ENCODE measurements at places on chromosomes 4 and X. TPM values are rescaled to one million over a fixed set of nuclear protein-coding genes. Genes with fewer than 3 reads are reported as not detected.
A peak's percentile ranks its signal among the peaks of the same experiment; 100 is the strongest.

Gene MAGIX
- 0.72 TPM for total RNA-seq

Gene HS6ST2
- not detected for total RNA-seq

Gene CDKN2AIP
- 16.8 TPM for total RNA-seq

Gene AMTN
- not detected for total RNA-seq

- H3K27me3 ChIP-seq: no peaks in the 10 kb centered on the region
- H3K4me1 ChIP-seq: no peaks in the 10 kb centered on the region
- no peak overlapping the region for H3K27ac ChIP-seq
- DNase-seq: no peak
- no peak overlapping the region for H3K4me3 ChIP-seq
Measured at GRCh38 chr4:108982402-108983185, 219.7 kb upstream of the ETNPPL start.

DNA sequence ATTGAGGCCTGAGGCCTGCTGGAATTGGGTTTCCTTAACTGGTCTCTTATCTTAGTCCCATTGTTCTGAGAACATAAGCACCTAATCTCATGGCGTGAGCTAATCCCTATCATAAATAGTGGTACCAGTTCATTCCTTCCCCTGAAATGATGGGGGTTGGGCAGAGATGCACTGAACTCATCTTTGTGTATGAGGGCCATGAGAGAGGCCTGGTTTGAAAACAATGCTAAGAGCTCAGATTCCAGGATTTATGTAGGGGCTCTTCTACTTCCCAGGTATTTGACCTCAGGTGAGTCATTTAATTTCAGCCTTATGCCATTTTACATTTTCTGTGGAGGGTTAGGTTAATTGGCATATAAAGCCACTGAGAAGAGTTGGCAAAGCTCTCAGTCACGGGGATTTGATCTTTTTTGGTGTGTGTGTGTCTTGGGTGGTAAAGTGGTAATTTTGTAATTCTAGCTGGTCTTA, 4.4 kb downstream of the RBM3 start:
- DNase-seq: no peak
- peaks cover 9% of the 10 kb centered on the region for H3K4me1 ChIP-seq
- H3K27ac ChIP-seq: no peak overlapping the region
- H3K36me3 ChIP-seq: peaks cover 26% of the 10 kb centered on the region

GRCh38 chr4:45062935-45063545, 336.7 kb upstream of the GNPDA2 start:
- H3K27me3 ChIP-seq: no peaks in the 10 kb centered on the region
- H3K36me3 ChIP-seq: no peaks in the 10 kb centered on the region
- no peak for DNase-seq
- no peak overlapping the region for H3K4me3 ChIP-seq

DNA sequence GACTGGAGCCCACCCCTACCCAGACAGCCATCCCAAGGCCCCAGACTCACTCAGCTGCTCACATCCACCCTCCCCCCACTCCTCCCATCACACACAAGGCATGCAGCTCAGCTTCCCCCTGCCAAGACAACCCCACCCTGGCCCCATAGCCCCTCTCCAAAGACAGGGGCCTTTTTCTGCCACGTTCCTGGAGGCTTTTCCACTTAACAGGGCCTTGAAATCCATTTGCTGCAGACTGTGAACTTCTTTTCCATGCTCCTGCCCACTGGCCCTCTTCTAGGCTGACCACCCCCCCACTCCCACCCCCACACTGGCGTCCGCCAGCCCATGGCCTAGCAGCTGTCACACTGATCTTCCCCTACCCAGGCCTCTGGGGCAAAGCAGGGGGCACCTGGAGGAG, 76.0 kb downstream of the PJA1 start:
- DNase-seq: no peak
- H3K4me1 ChIP-seq: peaks cover 3% of the 10 kb centered on the region
- peaks cover 43% of the 10 kb centered on the region for H3K27me3 ChIP-seq
- no peaks in the 10 kb centered on the region for H3K36me3 ChIP-seq

- no peak overlapping the region for H3K4me3 ChIP-seq
- no peaks in the 10 kb centered on the region for H3K27me3 ChIP-seq
- 0 out of 2 replicates have a peak, but pooled peaks cover 2% of the 10 kb centered on the region for H3K4me1 ChIP-seq
- peak; percentile 81 for DNase-seq
Measured at GRCh38 chrX:18574591-18574990, 97.3 kb downstream of the RS1 start.

GRCh38 chr4:93359586-93359985, 469.0 kb upstream of the ATOH1 start:
- no peak overlapping the region for H3K27ac ChIP-seq
- H3K27me3 ChIP-seq: no peaks in the 10 kb centered on the region
- no peak overlapping the region for H3K4me3 ChIP-seq
- no peaks in the 10 kb centered on the region for H3K4me1 ChIP-seq
- DNase-seq: no peak

DNA sequence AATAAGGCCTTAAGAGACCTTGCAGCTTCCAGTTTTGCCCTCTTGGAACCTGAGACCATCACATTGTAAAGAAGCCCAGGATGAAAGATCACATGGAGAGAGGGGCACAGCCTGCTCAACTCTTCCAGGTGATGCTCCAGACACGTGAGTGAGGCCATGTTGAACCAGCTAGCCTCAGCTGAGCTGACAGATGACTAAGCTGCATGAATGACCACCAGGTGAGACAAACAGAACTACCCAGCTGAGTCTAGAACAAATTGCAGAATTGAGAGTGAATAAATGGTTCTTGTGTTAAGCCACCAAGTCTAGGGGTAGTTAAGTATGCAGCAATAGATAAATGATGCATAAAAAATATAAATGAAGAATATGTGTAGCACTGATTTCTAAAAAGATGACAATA, 16.8 kb upstream of the GPR82 start:
- H3K27me3 ChIP-seq: peaks cover 2% of the 10 kb centered on the region
- DNase-seq: no peak
- H3K36me3 ChIP-seq: no peaks in the 10 kb centered on the region
- H3K27ac ChIP-seq: no peak overlapping the region

- H3K4me1 ChIP-seq: 0 out of 2 replicates have a peak, but pooled peaks cover 2% of the 10 kb centered on the region
- H3K27ac ChIP-seq: no peak overlapping the region
- no peak overlapping the region for H3K4me3 ChIP-seq
- H3K36me3 ChIP-seq: no peaks in the 10 kb centered on the region
- peak; percentile 64 for DNase-seq
Measured at GRCh38 chrX:46796574-46797191, 37.8 kb upstream of the SLC9A7 start.

DNA sequence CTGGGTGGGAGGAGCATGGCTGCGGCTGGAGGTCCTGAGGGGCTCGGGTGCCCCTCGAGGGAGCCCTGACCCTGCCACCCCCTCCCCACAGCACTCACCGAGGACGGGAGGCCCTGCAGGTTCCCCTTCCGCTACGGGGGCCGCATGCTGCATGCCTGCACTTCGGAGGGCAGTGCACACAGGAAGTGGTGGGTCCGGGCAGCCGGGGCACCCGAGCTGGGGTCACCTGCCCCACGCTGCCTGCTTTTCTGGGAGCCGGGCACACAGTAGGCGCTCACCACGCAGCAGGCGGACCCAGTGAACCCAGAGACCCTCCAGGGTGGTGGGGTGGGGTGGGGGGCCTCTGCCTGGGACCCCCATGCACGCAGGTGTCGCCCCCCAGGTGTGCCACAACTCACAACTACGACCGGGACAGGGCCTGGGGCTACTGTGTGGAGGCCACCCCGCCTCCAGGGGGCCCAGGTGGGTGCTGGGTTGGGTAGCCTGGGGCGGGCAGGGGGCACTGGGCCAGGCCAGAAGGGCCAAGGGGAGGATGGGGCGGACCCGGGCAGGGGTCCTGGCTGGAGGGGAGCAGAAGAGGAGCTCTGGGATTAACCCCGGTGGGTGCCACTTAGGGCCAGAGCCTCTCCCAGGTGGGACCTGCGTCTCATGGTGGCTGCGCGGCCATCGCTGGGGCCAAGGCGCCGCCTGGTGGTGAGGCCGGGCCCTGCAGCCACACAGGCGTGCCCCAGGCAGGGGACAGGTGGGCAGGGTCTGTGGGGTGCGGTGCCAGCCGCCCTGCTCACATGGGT, 1.4 kb downstream of the HGFAC start:
- H3K4me3 ChIP-seq: no peak overlapping the region
- no peak for DNase-seq
- no peak overlapping the region for H3K27ac ChIP-seq
- no peaks in the 10 kb centered on the region for H3K27me3 ChIP-seq
- H3K4me1 ChIP-seq: no peaks in the 10 kb centered on the region

All from IMR-90 (cell line).